Fibroblast of skin of right biceps (primary cell): ENCODE measurements at places on chromosomes 7 and 10.

DNA sequence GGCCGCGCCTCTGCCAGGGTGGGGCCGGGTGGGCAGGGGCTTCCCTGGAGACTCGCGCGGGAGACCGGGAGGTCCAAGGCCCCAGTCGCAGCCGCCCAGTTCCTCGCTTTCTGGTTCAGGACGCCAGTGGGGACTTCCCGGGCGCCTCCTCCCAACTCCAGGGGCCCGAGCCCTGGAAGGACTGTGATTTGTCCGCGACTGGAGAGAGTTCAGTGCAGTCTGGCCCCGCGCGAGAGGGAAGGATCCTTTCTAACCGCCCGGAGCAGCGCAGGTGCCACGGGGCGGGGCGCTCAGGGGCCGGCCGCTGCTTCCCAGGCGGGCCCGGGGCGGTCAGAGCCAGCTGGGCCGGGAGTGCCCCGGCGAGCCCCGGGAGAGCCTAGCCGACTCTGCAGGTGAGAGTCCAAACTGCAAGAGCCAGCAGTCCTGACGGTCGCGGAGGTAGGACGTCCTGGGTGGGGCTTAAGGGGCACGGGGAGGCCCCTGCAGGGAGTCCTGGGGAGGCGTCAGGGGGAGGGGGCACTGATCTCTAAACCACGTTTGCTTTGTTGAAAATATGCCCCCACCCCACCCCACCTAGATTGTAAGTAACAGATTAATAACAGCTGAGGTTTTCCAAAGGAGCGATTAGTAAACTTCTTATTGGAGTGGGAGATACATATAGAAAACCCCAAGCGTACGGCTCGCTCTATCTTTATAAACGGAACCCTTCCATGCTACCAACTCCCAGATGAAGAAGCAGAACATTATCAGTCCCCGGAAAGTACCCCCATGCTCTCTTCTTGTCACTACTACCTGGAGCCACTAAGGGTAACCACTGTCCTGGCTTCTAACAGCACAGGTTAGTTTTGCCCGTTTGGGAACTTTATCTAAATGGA lies 8.2 kb downstream of the NKX2-3 start:
- DNase-seq: no peak

DNA sequence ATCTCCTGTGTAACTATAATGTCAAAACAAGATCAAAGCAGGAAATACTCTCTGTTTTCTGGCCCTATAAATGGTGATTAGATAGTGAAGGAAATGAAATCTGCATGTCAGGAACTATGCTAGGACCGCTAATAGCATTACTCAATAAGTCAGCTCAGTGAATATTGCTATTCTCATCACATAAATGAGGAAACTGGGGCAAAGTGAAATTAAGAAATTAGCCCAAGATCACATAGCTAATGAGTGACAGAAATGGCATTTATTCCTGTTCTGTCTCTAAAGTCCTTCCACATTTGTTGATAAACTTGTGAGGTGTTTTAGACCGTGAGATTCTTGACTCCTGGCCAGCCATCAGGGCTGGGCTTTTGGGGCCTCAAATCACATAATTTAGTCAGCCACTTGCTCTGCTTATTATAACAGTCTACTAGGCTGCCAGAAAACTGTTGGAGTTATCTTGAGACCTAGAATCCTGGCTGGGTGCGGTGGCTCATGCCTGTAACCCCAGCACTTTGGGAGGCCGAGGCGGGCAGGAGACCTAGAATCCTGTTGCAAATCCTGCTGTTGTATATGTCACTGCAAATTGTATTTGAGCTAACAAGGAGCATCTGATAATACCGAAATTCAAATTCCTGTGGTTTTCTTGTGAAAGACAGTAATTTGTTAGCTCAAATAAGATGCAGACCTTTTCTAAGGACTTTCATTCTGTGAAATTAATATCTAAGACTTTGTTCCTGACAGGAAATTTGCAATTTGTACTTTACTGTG lies 66.5 kb upstream of the SHTN1 start:
- DNase-seq: peak; percentile 2

DNA sequence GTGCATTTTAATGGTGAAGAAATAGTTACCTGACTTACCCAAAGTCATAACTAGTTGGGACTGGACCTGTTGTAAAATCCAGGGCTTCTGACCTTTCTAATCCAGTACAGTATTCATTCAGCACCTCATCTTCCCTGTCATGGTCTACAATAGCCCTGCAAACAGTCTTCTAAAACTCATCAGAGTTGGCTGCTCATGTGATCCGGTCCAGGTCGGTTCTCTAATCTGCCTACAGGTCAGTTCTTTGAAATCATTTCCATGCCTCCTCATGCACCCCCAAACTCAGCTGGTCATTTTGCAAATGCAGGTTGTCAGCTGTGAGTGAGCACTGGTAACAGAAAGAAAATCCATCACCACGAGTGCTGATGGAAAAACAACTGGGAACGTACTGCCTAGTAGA lies 451.6 kb upstream of the GALNT17 start:
- no peak for DNase-seq

GRCh38 chr10:88388324-88388723 lies 194.8 kb downstream of the RNLS start:
- no peak for DNase-seq

DNA sequence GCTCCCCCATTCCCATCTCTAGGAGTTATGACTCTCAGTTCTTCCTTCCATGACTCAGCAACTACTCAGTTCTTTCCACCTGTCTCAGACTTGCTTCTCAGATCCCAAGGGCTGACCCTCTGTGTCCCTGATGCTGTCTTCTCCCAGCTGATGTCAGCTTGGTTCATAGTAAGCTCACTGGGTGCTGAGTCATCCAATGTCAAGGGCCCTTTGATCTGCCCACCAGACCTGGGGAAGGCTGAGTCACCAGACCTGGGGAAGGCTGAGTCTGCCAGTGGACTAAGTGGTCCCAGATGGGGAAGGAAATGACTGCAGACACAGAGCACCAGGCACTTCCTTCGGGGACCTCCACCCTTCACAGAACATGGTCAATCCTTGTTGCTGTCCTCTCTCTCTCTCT lies 76.1 kb upstream of the ZEB1 start:
- peak; percentile 98 for DNase-seq

DNA sequence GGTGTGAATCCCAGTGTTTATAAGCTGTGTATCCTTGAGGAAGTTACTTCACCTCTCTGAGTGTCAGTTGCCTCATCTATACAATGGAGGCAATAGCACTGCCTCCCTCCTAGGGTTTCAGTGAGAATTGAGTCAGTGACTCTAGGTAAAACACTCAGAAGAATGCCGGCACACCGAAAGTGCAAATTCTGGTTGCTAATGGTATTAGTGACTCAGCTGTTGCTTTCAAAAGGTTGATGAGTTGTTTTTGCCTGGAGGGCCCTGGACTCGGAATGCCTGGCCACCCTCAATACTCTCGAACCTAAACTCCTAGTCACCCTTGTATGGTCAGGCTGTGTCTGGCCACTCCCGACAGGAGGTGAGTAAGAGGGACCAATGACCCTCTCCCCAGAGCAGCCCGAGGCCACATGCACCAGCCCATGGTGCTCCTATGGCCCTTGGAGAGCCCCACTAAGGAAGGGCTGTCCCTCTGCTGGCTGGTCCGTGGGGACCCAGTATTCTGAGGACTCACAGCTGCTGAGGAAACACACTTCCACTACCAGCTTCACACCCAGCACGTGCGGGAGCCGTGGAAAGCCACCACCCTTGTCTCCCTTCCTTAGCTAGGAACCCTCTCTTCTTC lies 60.2 kb downstream of the CALML3 start:
- peak; percentile 94 for DNase-seq

DNA sequence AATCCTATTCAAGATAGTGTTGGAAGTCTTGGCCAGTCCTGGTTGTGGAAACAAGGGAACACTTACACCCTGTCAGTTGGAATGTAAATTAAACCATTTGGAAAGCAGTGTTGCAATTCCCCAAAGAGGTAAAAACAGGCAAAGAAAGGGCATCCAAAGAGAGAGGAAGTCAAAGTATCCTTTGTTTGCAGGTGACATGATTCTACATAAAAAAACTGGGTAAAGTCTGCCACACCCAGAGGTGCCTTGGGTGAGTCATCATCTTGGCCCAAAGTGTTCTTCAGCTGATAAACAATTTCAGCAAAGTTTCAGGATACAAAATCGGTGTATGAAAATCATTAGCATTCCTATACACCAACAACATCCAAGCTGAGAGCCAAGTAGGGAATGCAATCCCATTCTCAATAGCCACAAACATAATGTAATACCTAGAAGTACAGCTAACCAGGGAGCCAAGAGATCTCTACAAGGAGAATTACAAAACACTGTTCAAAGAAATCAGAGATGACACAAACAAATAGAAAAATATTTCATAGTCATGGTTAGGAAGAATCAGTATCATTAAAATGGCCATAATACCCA lies 278.7 kb downstream of the SDK1 start:
- DNase-seq: no peak

GRCh38 chr7:26046150-26046549 lies 105.8 kb upstream of the NFE2L3 start:
- no peak for DNase-seq

DNA sequence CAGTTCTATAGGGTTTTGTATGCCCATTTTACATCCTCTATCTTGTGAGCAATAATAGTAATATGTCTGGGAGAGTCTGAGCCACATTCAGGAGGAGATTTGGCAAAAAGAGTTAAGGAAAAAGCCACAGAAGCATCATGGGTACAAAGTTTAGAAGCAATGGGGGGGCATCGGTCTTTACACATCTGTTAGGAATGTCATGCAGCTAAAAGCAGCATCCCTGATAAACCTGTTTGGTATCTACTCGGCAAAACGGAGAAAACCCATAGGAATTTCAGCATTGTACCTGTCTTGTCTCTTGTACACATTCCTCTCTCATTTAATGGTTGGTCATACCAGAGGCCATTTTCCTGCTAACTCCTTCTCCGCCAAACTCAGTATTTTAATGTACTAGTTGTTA lies 12.5 kb upstream of the HERPUD2 start:
- peak; percentile 73 for DNase-seq

- DNase-seq: peak; percentile 76
These were observed 3.3 kb downstream of the AVPI1 start for GRCh38 chr10:97683556-97684367.

GRCh38 chr10:46053534-46054434 lies 7.7 kb upstream of the MSMB start:
- DNase-seq: no peak

GRCh38 chr10:133236401-133237240 lies 1.0 kb upstream of the VENTX start:
- DNase-seq: no peak

- DNase-seq: peak; percentile 18
These were observed 657 bp upstream of the TMEM178B start for GRCh38 chr7:141073173-141073640.

GRCh38 chr10:70732569-70732968 lies 52.6 kb downstream of the TBATA start:
- DNase-seq: no peak

DNA sequence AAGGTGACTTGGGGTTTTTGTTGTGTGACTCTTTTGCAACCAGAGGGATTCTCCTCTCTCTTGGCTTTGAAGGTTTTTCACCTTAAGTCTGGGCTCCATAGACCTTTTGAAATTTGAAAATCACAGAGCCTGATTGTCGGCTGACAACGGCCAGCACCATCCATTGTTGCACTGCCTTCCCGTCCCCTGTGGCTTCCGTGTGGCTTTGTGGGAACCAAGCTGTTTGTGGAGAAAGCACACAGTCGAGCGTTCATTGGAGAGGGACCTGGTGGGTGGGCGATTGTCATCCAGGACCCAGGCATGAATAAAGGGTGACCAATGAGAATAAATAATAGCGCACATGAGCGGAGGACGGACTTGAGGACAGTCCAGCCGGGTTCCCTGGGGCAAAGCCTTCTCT lies 7.4 kb upstream of the RAMP3 start:
- DNase-seq: no peak

DNA sequence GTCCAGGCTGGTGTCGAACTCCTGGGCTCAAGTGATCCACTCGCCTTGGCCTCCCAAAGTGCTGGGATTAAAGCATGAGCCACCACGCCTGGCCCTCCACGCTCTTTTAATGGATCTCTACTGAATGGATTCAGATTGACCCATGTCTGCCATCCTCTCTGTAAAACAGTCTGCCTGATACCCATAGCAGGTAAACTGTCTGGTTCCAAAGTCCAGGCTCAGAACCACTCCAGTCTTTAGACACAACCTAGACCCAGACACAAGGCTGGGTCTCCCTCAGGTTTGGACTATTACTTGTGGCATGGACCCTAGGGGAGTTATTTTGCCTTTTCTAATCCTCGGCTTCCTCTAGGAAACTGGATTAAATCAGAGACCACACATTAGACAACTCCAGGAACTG lies 19.1 kb downstream of the HIP1 start:
- no peak for DNase-seq

GRCh38 chr10:3530346-3530745 lies 254.7 kb downstream of the KLF6 start:
- peak; percentile 63 for DNase-seq

- peak; percentile 0 for DNase-seq
These were observed 107.3 kb upstream of the STARD3NL start for GRCh38 chr7:38070718-38071117.

- no peak for DNase-seq
These were observed 802.5 kb downstream of the GRM8 start for GRCh38 chr7:126450269-126450671.

DNA sequence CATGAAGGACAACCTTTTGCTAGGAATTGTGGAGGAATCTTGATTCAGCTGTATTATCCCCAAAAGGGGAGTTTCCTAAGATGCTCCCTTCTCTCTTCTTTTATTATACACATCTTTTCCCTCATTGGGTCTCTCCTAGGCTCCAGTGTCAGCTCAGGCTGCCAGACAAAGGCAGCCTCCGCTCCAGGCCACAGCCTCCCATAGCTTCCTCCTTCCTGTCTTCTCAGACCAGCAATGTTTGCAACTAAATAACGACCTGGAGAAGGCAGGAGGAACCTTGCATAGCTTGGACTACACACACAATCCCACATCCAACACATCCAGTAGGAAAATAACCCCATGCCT lies 12.3 kb downstream of the SFXN3 start:
- no peak for DNase-seq

- DNase-seq: no peak
These were observed 201.6 kb downstream of the PARD3 start for GRCh38 chr10:34613491-34613890.

DNA sequence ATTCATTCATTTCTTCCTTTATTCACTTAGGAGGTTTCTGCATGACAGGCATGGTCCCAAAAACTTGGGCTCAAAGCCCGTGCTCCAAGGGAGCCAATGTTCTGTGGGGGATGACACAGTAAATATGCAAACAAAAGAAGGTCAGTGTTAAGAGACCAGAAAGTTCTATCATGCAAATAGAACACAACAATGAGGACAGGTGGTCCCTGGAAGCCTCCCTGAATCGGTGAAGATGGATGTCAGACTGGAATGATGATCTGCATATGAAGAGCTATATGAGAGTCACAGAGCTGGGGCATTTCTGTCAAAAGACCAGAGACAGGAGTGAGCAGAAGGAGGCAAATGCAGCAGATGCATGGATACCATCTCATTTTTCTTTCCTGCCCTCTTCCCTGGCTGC lies 129.0 kb downstream of the ABCA13 start:
- DNase-seq: no peak
